ENCODE measurements at places on chromosomes 13 and 19.

GRCh38 chr13:27170221-27170515, 1.4 kb downstream of the USP12 start:
- DNase-seq: no peak

GRCh38 chr13:75175575-75175974, 306.4 kb downstream of the TBC1D4 start:
- no peak for DNase-seq

DNA sequence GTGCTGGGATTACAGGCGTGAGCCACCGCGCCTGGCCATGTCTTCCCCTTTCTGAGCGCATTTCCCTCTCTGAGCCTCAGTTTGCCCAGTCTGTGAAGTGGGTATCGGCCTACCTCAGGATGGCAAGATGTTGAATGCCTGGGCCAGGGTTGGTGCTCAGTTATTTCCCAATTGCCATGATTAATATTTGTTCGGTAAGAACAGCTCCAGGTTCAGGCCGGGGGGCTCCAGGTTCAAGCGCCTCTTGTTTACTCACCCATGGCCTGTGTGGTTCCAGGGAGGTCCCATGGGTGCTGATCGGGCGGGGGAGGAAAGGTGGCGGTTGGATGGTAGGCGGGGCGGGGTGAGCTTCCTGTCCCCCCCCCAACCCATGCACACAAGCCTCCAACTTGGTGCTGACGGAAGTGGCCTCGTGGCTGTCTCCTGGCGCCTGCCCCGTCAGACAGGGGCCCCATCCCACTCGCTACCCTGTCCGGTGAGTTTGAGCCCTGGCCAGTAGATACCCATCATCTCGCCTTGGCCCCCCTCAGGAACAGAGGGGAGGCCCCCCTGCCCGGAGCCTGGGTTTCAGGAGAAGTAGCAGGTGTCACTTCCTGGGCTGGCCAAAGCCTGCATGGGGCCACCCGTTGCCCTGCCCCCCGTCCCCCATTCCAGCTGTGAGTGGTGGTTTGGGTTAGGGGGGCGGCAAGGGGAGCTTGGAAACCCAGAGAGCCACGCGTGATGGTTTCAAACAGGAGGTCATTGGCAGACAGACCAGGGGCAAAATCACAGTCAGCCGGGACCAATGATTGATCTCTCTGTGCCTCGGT, at the start of gene FCHO1:
Gene FCHO1, plus strand, starts transcription at position 375 of the 809 bp plus-strand sequence. CDS start 3,688 bp downstream, outside the sequence.
- DNase-seq: peak; percentile 71

DNA sequence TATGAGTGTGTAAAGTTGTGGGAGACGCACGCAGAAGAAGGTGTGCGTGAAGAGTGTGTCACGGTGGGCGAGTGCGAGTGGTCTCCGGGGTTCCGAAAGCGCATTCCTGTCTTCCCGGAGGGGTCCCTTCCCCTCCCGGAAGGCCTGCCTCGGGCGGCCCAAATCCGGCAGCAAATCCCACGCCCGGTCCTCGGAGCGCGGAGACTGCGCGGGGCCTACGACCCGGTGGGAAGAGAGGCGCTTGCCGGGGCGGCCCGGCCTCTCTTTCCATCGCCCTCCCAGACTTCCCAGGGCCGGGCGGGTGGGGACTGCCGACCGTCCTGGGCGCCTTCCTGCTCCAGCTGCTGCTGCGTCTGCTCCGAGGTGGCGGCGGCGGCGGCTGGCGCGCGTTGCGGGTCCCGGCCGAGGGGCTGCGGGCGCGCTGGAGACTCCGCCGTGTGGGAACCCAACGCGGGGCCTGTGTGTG, 2.1 kb downstream of the ZIC5 start:
- DNase-seq: no peak

DNA sequence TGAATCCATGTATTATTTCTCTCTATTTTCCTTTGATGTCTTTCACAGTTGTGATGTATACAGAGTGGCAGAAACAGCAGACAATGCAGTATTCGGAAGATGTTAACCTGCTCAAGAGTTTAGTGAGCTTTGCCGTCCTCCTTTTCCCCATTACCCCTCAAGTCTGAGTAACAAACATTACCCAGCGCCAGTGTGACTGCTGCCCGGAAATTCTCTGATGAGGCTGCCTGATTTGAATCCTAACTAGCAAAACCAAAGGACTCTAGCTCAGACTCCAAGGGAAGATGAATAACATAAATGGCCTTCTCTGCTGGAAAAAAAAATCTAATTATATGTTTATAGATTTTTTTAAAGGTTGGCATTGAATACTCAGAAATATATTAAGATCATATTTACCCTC, 247.3 kb upstream of the SOX21 start:
- no peak for DNase-seq

DNA sequence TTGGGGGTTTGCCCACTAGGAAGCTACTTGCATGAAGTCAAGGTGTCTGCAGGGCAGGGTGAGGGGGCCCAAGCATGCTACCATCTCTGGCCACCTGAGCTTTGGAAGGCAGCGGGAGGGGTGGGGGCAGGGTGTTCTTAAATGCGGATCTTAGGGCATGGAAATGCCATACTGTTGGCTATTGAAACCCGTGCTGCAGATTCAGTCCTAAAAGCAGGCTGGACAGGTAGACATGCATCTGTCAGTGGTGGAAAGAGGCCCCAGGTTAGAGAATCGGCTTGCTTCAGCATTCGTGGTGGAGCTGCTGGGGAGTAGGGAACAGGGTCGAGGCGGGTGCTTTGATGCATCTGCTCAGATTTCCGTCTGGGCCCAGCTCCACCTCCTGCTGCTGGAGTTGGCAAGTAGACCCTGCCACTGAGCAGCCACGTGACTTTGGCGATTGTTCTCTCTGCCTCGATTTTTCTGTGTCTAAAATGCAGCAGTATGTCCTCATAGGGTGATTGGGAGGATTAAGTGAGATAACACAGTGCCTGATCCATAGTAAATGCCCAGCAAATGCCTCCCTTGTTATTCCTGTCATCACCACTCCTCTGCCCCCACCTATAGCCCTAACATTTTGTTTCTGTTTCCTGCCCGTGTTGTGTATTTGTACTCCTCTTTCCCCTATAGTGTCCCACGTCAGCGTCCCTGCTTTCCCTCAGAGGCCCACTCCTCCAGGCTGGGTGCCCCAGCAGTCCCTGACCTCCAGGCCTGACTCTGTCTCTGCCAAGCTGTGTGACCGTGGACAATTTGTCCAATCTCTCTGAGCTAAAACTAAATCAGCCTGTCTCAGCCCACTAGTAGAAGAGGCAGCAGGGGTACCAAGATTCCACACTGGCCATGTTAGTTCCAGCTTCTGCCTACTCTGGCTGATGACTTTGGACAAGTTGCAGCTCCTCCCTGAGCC, 5.8 kb downstream of the PPP1R37 start:
- no peak for DNase-seq

- DNase-seq: no peak
Observed at GRCh38 chr19:10339977-10340376, 553 bp upstream of the ICAM3 start.

- no peak for DNase-seq
Observed at GRCh38 chr19:9720541-9720940, 45.6 kb upstream of the ZNF562 start.

DNA sequence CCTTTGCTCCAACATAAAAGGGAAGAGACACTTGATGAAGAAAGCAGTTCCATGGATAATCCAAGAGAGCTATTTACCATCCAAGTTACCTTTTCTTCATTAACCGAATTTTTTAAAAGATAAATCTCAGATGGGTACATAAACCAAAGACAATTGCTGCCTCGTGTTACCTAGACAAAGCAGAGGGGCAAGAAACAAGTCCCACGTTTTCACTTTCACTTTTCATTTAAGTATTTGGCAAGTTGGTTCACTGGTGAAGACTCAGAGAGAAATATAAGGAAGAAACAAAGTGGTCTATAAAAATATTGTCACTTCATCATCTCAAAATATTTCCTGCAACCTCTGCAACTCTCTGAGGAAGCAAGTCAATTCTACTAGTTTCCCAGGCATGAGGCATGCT, 446.1 kb downstream of the FGF14 start:
- no peak for DNase-seq

- DNase-seq: no peak
Observed at GRCh38 chr13:18964942-18965341, 216.7 kb downstream of the TUBA3C start.

DNA sequence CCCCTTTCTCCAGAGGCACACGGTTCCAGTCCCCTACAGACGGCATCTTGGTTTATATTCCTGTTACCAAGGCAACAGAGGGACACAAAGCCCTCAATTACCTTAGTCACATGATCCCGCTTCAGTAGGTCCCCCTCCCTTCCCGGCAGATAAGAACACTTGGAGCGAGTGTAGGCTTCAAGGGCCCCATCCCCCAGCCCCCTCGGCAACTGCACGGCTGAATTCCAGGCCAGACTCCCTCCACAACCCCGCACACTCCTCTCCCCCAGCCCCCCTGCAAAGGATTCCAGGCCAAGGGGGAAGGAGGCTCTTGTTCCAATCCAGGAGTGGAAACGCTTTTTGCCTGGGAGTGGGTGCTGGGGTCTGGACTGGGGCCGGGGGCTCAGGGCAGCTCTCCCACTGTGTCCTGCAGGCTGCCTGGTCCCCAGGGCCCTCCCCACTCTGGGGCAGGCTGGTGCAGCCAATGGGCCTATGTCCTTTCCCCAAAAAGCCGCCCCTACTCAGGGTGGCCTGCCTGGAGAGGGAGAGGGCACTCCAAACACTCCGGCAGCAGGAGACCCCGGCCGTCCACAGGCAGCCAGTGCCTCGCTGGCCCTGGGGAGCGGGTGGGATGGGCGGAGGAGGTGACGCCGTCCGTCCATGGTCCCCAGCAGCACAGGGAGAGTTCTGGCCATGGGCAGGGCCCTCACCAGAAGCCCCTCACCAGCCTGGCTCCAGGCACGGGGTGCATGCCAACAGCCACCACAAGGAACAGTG, 62.6 kb downstream of the MLLT1 start:
- DNase-seq: no peak

DNA sequence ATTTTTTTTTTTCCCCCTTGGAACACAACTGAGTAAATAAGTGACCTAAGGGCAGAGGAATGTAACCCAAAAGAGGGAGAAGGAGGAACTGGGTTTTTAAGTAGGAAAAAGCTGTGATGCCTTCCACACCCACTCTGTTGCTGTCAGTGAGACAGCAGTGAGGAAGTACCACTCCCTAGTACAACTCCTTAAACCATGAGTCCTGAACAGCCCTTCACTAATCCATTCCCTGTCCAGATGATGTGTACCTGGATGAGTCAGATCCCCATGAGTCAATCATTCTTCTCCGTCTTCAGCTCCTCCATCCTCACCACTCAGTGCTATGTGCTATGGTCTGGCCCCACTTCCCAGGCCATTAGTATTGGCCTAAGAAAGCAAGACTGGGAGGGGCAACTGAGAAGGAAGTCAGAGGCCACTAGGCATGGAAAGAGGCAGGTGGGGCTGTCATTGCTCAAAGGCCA, 12.9 kb upstream of the CXCL17 start:
- no peak for DNase-seq

GRCh38 chr19:41621226-41621625, 5.6 kb downstream of the CEACAM4 start:
- no peak for DNase-seq

DNA sequence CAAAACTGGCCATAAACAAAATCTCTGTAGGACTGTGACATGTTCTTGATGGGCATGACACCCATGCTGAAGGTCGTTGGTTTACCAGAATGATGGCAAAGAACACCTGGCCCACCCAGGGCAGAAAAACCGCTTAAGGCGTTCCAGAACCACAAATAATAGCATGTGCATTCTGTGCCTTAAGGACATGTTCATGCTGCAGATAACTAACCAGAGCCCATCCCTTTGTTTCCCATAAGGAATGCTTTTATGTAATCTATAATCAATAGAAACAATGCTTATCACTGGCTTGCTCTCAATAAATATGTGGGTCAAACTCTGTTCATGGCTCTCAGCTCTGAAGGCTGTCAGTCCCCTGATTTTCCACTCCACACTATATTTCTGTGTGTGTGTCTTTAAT, 11.2 kb upstream of the ZNF578 start:
- no peak for DNase-seq

GRCh38 chr13:106786006-106786563, 218.1 kb upstream of the ARGLU1 start:
- DNase-seq: no peak

DNA sequence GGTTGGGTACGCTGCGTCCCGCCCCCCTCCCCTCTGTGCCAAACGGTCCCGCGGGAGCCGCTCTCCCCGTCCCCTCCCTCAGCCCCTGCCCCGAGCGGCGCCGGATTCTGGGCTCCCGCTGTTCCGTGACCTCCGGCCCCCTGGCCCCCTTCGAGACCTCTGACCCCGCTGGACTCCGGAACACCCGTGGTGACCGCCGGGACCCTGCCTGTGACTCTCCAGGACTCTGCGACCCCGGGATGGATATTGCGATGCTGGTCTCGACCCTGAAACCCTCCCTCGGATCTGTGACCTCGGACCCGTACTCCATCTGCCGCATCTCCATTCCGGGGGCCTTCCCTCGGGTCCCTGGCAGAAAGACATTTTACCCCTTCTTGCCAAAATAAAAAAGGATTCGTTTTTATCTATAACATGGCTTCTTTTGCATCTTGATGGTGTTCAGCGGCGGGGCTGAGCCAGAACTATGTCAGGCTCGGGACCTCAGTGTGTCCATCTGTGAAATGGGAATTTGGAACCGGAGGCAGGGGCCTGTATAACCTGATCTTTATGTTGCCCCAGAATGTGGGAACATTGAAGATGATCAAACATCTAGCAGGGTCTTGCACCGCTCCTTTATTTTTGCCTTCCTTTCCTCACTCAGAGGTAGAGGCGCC, 654 bp upstream of the MEGF8 start:
- DNase-seq: no peak

GRCh38 chr13:20033486-20033885, 75.0 kb downstream of the ZMYM2 start:
- no peak for DNase-seq

DNA sequence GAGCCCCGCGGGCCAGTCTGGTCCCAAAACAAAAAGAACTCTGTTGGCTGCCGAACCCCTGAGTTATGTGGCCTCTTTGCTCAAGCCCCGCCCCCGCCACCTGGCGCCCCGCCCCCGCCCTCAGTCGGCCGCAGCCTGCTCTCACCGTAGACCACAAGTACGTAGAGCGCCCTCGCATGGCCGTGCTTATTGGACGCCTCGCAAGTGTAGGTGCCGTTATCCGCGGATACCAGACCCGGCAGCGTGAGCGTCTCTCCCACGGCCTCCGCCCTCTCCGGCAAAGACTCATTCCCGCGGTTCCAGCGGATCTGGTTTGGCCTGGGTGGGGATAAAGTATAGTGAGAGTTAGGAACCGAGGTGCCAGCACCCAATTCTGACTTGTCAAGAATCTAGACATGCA, 5.5 kb upstream of the ZNF428 start:
- DNase-seq: peak; percentile 85

DNA sequence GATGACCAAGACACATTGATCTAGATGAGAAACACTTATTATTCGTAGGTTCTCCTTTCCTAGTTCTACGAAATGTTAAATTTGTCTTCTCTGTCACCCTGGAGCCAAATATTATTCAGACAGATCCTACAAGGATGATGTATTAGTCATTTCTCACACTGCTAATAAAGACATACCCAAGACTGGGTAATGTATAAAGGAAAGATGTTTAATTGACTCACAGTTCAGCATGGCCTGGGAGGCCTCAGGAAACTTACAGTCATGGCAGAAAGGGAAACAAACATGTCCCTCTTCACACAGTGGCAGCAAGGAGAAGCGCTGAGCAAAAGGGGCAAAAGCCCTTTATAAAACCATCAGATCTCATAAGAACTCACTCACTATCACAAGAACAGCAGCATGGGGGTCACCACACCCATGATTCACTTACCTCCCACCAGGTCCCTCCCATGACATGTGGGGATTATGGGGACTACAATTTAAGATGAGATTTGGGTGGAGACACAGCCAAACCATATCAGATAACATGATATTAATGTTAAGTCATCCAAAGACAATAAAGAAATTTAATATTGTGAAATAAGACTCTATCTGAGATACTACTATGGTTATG, 1248.8 kb upstream of the SLC10A2 start:
- no peak for DNase-seq
